ENCODE measurements at places on chromosomes 5 and 9.

DNA sequence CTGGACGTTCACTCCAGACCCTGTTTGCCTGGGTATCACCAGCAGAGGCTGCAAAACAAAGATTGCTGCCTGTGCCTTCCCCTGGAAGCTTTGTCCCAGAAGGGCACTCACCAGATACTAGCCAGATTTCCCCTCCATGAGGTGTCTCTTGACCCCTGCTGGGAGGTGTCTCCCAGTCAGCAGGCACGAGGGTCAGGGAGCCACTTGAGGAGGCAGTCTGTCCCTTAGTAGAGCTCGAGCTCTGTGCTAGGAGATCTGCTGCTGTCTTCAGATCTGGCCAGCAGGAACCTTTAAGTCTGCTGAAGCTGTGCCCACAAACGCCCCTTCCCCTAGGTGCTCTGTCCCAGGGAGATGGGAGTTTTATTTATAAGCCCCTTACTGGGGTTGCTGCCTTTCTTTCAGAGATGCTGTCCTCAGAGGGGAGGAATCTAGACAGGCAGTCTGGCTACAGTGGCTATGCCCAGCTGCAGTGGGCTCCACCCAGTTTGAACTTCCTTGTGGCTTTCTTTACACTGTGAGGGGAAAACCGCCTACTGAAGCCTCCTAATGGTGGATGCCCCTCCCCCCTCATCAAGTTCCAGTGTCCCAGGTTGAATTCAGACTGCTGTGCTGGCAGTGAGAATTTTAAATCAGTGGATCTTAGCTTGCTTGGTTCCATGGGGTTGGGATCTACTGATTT lies 253.9 kb downstream of the SPATA31D1 start:
- ATAC-seq = no peak

GRCh38 chr5:132011622-132012343 lies at the start of gene ACSL6:
Gene ACSL6 (minus strand): TSS chr5:132011658. CDS start chr5:132011553, 105 bp downstream.
- peak; percentile 44 for ATAC-seq

GRCh38 chr5:102778478-102778877 lies 23.4 kb downstream of the PAM start:
- peak; percentile 88 for ATAC-seq

GRCh38 chr5:109247986-109248385 lies 161.8 kb downstream of the PJA2 start:
- no peak for ATAC-seq

DNA sequence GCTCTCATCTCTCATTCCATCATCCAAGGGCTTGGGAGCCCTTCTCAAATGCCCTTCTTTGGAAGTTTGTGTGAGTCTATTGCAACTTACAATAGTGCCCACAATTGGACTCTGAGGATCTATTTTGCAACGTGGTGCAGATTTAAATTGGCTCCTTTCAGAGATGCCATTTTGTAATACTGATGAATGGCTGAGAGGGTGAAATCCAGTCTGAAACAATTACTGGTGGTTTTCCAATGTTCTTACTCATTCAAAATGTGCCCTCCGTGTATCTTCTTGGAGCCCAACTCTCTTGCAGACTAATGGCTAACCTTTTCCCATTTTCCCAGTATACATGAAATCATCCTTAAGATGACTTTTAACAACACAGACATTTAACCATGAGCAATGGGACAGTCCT lies 6.1 kb downstream of the ZNF462 start:
- no peak for ATAC-seq

DNA sequence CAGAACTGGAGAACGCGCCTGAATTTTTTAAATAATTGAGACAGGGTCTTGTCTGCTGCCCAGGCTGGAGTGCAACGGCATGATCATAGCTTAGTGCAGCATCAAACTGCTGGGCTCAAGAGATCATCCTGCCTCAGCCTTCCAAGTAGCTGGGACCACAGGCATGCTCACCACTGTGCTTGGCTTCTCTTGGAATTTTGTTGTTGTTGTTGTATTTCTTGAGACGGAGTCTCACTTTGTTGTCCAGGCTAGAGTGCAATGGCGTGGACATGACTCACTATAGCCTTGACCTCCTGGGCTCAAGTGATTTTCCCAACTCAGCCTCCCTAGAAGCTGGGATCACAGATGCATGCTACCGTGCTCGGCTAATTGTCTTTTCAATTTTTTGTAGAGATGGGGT lies 58.4 kb upstream of the DAB2IP start:
- ATAC-seq = no peak

GRCh38 chr5:166342402-166342801 lies 1949.0 kb upstream of the WWC1 start:
- ATAC-seq = no peak

DNA sequence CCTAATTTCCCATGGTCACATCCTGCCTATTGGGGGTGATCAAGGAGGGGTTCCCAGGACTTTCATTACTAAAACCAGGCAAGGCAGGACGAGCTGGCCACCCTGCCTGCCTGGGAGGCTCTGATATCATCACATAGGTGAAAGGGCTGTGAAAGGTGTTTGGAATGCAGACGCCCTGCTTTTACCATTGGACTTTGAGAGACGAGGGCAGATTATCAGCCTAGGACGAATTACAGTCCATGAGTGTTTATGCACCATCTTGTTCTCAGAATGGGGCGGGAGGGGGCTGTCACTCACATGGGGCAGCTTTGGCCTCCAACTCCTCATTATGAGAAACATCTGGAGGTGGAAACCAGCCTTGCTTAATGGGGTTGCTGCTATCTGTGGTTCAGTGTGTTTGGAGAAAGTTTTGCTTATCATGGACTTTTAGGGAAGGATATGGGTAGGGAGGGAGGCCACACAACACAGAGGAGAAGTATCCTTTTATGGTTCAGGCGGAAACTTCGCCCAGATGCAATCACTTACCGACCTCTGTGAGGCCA lies 69.8 kb upstream of the UBTD2 start:
- ATAC-seq = no peak

- peak; percentile 39 for ATAC-seq
Measured at GRCh38 chr5:10684303-10685086, 76.5 kb downstream of the DAP start.

DNA sequence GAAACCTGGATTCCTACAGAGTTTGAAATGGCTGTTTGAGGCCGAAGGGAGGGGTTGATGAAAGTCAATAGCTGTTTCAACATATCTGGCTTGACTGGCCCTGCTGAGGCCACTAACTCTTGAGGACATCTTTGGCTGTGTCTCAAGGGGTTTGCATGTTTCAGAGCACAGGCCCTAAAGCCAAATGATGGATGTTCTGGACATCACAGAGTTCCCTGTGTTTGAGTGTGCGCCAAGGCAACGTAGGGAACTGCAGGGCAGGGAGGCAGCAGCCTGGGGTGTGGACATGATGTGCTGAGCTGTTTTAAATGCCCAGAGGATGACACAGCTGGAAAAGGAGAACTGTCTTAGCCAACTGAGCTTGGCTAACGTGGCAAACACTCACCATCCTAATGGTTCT lies 89.6 kb downstream of the RAPGEF1 start:
- ATAC-seq = no peak

DNA sequence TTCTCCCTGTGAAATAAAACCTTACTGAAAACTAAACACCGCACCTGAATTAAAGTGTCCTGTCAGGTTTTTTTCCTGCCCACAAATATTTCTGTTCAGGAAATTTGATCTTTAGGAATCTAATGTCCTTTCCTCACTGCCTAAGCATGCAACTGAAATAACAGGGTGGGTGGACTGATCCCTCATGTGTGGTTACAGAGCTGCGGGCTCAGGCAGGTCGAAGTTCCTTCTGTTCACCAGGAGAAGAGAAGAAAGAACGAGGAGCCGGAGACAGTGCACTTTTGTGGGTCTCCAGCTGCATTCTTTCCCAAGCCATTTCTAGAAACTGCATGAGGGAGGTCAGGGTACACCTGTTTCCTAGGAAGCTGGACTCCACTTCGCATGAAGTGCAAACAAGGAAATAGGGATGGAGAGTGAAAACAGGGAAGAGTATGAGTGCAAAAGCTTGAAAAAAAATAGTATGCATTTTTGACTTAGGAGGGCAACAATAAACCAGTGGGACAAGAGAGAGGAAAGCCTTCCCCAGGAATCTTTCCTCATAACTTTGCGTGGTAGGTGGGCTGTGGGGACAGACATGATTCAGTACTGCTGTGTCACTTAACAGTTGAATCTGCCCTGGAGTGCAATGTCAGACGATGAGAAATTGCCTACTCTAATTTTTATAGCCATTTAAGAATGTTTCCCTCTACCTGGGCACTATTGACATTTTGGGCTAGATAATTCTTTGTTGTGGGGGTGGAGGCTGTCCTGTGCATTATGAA lies 60.3 kb downstream of the GCNT1 start:
- ATAC-seq = no peak

DNA sequence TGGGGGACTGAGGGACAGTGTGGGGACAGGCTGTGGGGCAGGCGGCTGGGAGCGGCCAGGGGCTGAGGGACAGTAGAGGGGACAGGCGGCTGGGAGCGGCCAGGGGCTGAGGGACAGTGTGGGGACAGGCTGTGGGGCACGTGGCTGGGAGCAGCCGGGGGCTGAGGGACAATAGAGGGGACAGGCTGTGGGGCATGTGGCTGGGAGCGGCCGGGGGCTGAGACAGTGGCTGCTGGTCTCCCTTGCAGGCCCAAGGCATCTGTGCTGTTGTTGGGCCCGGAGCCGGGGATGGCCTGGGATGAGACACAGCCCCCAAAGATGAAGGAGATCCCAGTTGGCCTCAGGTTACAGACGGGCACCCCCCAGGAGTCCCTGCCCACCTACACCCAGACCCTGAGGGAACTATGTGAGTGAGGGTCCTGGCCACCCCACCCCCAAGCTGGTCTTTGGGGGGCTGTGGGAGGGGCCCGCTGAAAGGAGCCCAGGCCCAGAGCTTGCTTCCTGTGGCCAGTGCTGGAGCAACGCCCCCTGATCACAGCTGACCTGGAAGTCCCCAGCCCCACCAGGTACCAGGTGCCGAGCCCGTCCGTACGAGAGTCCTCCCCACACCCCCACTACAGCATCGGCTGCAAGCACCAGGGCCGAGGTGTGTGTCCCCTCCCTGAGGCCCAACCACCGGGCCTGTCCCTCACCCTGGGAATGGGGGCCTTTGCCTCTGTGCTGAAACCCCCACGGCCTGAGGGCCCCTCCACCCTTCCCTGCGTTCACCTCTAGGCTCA lies 593 bp downstream of the STPG3 start:
- no peak for ATAC-seq

GRCh38 chr9:85004818-85005413 lies 335.4 kb downstream of the NTRK2 start:
- no peak for ATAC-seq

DNA sequence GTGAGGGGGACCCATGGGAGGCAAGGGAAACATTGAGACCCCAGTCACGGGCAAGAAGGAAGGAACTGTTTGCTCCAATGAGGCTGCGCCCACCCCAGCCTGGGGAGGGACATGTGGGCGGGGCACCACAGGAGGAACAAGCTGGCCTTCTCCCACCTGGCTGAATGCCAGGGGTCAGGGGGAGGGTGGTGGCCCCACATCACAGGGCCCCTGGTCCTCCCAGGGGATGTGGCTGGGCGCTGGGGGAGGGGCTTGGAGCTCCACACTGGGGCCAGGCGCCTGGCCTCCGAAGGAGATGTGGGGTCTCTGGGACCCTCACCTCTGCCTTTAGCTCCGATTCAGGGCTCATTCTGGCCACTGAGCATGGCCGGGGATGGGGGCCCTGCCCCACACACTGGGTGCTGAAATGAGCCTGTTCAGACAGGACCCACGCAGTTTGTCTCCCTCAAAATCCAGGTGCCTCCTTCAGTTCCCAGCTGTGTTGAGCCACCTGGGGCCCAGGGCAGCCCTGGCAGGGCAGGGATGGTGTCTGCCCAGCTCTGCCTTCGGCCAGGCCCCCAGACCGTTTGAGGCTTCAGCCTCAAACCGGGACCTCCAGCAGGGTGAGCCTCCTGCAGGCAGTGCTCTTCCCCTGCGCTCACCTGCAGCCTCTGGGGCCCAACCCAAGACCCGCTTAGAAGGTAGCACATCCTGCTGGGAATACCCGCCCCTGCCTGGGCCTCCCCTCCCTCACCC lies 33.2 kb upstream of the NOTCH1 start:
- ATAC-seq = peak; percentile 28

DNA sequence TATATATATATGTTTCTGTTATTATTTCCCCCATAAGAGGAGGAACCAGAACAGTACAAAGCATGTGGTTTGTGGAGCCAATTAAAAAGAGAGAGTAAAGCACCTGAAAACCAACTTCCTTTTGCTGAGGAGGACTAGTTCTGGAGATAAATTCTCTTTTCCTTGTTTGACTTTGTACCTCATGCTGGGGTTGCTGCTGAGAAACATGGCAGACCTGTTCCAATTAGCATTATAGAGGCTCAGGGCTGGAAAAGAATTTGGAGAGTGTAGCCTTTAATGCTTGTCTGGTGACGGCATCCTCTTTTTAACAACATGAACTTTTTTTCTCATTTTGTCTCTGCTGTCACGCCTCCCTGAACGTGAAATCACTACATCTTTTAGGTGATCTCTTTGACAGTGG lies 32.8 kb upstream of the NMUR2 start:
- no peak for ATAC-seq

- ATAC-seq = no peak
Measured at GRCh38 chr9:34224349-34224748, 45.5 kb downstream of the UBAP1 start.

DNA sequence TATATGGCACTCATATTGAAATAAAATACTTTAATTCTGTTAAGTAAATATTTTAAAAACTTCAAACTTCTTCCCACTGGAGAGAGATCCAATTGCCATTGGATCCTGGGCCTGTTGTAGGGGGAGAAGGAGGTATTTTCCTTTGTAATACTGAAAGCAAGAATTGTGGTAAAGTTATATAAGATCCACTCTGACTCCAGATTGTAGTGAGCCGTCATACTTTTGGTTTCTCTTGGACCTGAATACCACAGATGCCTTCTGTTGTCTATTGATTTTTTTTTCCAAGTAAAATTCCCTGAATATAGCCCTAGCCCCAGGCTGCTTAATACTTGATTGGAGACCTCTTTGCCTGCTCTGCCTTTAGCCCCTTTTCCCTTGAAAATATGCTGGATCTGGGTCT lies 86.9 kb downstream of the ATG10 start:
- no peak for ATAC-seq

GRCh38 chr9:8890695-8891094 lies 1091.1 kb upstream of the DMAC1 start:
- ATAC-seq = no peak

Measured in activated CD4-positive, CD25-positive, alpha-beta regulatory T cell treated with anti-CD3 and anti-CD28 coated beads, Interleukin-2, amount 50 U/mL, for 24 hours (primary cell).